ENCODE measurements at places on chromosomes 11 and 22. TPM values are rescaled to one million over a fixed set of nuclear protein-coding genes. Genes with fewer than 3 reads are reported as not detected.

Gene SLC5A12
- 1.1 TPM for total RNA-seq

DNA sequence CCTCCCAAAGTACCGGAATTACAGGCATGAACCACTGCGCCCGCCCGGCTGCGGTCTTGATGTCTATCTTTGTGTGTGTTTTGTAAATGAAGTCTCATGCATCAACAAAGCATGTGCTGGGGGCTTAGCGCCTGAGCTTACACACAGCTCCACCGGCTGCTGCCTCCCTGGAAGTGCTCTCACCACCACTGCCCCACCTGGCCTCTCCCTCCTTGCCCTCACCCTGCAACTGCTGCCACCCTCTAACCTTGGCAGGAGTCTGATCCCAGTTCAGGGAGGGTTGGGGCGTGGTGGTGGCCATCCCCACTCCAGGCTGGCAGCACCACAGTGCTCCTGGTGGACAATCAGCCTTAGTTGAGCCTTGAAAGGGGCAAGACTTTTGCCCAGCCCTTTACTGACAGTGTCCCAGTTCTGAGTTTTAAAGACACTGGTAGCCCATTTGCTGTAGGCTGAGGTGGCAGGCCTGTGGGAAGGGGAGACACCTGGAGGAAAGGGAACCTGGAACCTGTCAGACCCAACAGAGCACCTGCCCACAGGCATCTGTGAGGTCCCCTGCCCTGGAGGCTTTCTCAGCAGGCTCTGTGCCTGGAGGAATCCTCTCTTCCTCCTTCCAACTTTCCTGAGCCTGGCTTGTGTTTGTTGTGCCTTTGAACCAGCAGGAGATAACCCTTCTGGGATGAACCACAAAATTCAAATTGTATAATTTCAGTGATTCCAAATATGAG is 42.4 kb upstream of the WEE1 start:
- DNase-seq, result no peak

DNA sequence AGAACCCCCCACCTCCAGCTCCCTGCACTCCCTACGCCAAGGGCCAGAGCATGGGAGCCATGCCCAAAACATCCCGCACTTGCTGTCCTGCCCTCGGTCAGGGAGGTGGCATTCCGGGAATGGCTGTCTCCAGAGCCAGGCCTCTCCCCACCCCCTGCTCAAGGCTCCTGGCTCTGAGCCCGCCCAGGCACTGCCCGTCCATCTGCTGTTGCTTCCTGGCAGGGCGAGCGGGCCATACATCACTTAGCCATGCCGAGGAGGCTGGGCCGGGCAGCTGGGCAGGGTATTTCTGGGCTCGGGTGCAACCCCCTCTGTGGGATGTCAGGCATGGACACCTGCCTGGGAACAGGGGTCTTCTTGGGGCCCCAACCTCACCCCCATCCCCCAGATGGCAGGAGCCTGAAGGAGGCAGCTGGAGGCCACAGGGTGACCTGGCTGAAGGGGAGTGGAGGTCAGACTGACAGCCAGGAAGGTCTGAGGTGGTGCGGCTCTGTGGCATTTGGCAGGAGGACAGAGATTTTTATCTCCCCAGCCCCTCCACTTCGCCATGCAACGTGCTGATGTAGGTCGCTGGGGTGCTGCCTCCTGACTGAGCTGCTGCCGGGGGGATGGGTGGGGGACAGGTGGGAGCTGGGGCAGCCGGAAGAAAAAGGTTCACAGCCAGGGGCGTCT is 8.7 kb upstream of the CABP7 start:
- DNase-seq, result peak; percentile 63

- no peak for DNase-seq
Observed at GRCh38 chr11:96156379-96156722, 186.6 kb downstream of the MAML2 start.

Gene JAML
- not detected for total RNA-seq

Gene TMPRSS13
- total RNA-seq, result not detected

- DNase-seq, result no peak
Observed at GRCh38 chr11:120563703-120564572, 52.4 kb downstream of the GRIK4 start.

GRCh38 chr11:27367881-27368280 is 4.9 kb upstream of the CCDC34 start:
- DNase-seq, result no peak

DNA sequence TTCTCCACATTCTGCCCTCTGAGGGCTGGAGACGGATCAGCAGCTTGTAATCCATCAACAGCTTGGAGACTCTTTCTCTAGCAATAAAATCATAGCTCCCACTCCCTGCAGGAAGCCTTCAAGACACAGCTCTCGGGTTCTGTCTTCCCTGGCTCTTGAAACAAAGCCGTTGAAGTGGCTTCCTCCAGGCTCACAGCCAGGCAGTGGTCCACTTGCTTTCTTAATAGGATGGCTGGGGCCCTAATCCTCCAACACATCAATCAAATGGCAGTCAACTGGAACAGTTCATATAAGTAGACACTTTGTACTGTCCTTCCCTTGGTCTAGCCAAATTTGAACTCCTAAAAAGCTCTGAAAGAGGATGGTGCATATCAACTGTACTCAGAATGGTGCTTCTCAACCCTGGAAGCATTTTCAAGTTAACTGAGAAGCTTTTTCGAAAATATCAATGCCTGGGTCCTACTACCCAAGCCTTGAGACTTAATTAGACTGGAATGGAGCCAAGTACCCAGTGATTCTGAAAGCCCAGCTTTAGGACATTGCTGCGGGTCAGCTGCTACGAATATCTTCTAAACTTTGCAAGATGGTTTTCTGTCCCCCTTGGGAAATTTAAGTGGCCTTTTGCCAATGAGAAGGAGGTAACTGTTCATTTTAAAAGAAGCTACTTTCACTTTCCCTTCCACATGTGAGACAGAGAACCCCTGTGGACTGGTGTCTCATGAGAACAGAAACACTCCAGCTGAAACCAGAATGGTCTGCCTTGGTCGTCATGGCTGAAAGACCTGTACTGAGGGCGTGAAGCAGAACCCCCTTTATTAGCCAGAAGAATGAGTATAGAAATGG is 74.7 kb downstream of the SC5D start:
- DNase-seq, result no peak

DNA sequence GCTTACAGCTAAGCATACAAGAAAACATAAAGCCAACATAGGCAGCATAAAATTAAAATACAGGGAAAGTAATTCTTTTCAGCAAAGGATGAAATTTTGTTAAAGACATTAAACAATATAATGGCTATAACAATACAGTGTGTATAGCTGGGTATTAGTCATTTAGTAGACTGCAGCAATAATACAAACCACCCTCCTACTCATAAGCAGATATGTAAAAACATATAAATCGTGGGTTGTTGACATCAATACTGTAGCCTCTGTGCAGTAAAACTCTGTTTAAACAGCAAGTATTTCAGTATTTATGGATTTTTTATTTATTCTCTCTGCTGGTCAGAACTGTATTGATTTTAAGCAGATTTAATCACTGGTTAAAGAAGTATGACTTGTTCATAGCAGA is 639.1 kb upstream of the ANO5 start:
- no peak for DNase-seq

- peak; percentile 41 for DNase-seq
Observed at GRCh38 chr22:26756675-26757293, 99.4 kb downstream of the MIAT start.

GRCh38 chr11:68447015-68447801 is 13.3 kb upstream of the PPP6R3 start:
- DNase-seq, result peak; percentile 53

GRCh38 chr22:40040927-40041326 is 46.2 kb downstream of the FAM83F start:
- no peak for DNase-seq

Gene CCDC116
- not detected for total RNA-seq

Gene OR51I1
- total RNA-seq, result 0.55 TPM

DNA sequence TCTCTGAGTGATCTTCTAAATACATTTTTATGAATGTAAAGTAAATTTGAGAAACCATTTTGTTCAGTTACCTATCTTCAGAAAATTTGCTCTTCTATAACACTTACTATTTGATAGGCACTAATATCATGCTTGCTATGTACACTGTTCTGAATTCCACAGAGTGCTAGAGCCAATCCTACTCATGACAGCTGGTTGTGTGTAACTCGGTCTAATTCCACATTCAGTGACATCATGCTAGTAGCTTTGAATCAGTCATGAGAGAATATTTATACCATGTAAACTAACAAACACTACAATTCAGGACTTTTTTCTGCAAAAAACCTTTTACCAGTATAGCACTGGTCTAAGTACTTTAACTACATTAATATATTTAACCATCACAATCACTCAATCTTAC is 902.9 kb downstream of the DLG2 start:
- DNase-seq, result no peak

Gene OR10D3
- total RNA-seq, result not detected

GRCh38 chr22:32913557-32913956 is 112.1 kb downstream of the TIMP3 start:
- DNase-seq, result no peak

DNA sequence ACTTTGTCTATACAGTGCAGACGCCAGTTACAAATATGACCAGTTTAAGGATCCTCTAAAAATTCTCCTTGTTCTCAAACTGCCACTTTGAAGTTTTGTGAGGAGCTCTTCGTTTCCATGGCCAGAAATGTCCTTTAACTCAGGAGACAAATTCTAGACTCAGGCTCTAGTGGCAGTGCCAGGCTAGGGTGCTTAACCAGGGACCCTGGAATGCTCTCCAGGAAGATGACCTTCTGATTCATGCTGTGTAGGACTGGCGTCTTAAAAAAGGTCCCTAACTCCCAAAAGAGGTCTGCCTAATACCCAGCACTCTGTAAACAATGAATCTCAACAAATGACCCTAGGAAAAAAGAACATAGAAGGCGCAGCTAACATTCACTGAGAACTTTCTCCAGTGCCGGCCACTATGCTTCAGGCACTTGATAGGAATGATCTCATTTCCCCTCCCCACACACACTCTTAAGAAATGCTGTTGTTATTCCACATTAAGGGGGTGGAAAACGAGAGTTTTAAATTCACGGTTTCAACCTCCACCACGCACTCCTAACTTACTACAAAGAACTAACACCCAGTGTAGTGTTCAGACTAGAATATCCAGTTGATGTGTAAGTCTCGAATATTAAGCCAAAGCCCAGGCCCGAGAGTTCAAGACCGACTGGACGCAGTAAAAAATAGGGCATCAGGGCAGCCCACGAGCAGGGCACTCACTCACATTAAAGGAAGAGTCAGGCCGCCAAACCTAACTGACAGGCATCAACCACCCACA is 747 bp downstream of the NXF1 start:
- DNase-seq, result peak; percentile 23

GRCh38 chr11:11582011-11582701 is 39.6 kb downstream of the GALNT18 start:
- no peak for DNase-seq

DNA sequence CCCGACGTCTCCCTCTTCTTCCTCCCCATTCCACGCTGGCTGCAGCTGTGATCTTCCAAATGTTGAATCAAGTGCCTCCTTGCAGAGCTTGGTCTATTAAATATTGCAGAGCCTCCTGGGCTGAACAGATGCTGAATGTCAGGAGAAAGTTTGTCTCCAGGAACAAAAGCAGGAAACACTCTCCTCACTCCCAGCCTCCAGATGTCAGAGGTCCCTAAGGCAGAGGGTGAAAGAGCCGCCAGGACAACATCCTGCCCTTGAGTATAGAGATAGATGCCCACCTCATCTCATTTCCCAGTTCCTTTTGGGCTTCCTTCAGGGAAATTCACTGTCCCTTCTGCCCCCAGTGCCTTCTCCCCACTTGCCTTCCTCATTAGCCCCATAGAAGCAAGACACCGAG is 40.8 kb upstream of the IGSF9B start:
- no peak for DNase-seq

Gene FXYD6
- total RNA-seq, result 2.1 TPM

DNA sequence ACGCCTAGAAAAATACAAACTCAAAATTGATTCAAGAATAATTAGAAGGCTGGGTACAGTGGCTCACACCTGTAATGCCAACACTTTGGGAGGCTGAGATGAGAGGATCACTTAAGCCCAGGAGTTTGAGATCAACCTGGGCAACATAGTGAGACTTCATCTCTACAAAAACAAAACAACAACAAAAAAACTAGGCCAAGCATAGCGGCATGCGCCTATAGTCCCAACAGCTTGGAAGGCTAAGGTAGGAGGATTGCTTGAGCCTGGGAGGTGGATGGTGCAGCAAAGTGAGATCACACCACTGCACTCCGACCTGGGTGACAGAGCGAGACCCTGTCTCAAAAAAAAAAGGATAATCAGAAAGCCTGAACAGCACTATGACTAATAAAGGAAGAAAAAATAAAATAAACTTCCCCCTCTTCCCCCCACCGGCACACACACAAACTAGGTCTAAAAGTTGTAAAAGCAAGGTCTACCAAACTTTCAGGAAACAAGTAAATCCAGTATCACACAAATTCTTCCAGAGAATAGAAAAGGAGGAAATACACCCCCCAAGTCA is 35.8 kb downstream of the RRAS2 start:
- DNase-seq, result no peak

- DNase-seq, result no peak
Observed at GRCh38 chr22:49518436-49518970, 309.2 kb downstream of the BRD1 start.

- DNase-seq, result peak; percentile 42
Observed at GRCh38 chr11:60756307-60757032, at the start of gene MS4A15. Gene MS4A15, plus strand, starts transcription at chr11:60756867. Its CDS starts 6,867 bp downstream, at chr11:60763734.

- no peak for DNase-seq
Observed at GRCh38 chr22:45594123-45594941, 77.3 kb upstream of the ATXN10 start.

Data from A172 (cell line).